ENCODE measurements at places on chromosomes 7 and 10.

DNA sequence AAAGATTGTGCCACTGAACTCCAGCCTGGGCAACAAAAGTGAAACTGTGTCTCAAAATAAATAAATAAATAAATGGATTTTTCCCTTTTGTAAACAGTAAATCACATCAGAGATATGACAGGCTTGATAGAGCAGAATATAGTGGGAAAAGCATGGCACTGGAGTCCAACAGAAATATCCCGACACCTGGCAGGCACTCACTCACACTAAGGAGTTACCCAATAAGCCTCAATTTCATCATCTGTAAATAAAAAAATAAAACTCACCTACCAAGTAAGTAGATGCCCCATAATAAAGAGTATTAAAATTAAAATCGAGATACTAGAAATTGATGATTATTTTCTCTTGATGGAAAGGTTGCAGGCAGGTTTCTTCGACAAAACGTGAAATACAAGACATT, 1.7 kb downstream of the ATE1 start:
- no peaks in the 10 kb centered on the region for H3K27me3 ChIP-seq
- peak overlapping the region; percentile 91 for H3K4me3 ChIP-seq
- no peak for DNase-seq
- peaks cover 20% of the 10 kb centered on the region for H3K4me1 ChIP-seq
- H3K27ac ChIP-seq: no peak overlapping the region
- peaks cover 20% of the 10 kb centered on the region for H3K36me3 ChIP-seq

GRCh38 chr10:68625316-68625921, 65.3 kb downstream of the TET1 start:
- no peaks in the 10 kb centered on the region for H3K27me3 ChIP-seq
- no peaks in the 10 kb centered on the region for H3K36me3 ChIP-seq
- H3K4me3 ChIP-seq: no peak overlapping the region

- DNase-seq: no peak
- H3K27ac ChIP-seq: no peak overlapping the region
- no peak overlapping the region for H3K4me3 ChIP-seq
- H3K36me3 ChIP-seq: no peaks in the 10 kb centered on the region
- H3K27me3 ChIP-seq: peaks cover 19% of the 10 kb centered on the region
- no peaks in the 10 kb centered on the region for H3K4me1 ChIP-seq
These were observed 48.5 kb upstream of the LEP start for GRCh38 chr7:128192497-128193142.

DNA sequence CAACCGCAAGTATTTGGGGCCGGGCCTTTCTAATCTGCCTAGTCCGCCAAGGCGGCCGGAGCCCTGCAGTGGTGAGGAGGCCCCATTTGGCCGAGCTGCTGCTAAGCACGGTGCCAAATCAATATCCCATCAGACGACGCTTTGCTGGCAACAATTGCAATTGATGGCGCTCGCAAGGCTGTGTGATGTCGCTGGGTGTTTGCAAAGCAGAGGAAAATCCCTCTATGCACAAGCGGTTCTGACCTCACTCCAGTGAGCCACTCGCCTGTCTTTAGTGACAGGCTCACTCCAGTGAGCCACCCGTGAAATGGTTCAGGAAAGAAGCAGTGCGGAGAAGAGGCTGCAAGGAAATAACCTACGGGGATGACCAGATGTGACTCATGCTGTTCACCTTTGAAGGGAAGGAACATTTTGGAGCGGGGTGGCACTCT, 18.3 kb upstream of the PDE1C start:
- no peak for DNase-seq
- no peaks in the 10 kb centered on the region for H3K27me3 ChIP-seq
- no peaks in the 10 kb centered on the region for H3K4me1 ChIP-seq
- H3K27ac ChIP-seq: no peak overlapping the region
- no peak overlapping the region for H3K4me3 ChIP-seq

DNA sequence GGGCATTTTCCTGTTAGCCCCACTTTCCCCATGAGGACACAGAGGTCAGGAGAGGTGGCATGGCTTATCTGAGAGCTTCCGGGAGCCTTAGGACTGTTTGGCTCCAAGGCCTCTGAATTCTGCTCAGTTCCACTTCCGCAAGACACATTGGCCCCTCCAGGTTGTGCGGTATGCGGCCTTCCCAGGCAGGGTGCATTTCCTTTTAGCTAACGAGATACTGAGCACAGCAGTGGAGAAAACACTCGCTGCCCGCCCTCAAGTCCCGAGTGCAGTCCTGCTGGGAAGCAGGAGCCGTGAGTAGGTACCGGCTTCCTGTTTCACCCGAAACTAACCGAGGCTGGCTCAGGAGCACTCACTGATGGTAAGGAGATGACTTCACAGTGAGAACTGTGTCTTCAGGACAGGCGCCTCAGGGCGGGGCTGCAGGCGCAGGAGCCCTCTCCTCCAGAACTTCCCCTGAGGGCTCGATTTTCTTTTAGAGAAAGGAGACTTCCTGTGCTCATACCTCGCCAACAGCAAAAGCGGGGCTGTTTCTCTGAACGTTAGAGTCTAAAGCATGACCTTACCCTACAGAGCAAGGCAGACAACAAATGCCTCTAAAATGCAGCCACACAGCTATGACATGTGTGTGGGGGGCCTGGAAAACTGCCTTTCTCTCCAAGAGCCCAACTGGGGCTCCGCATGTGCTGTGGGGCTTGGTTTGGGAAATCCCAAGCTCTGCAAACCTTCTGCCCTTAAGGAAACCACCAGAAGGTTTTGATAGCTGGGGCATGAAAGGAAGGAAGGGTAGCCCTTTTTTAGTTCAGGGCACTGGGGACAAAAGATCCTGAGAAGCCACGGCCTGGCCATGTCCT, 25.9 kb downstream of the RGS10 start:
- DNase-seq: peak; percentile 74
- peak overlapping the region; percentile 51 for H3K27ac ChIP-seq
- no peaks in the 10 kb centered on the region for H3K27me3 ChIP-seq
- H3K36me3 ChIP-seq: no peaks in the 10 kb centered on the region

Measured in upper lobe of right lung (tissue), 1 donor.